Stimulated activated CD8-positive, alpha-beta memory T cell treated with anti-CD3 and anti-CD28 coated beads, Interleukin-4, amount 100 ng/mL, for 4 hours (primary cell): ENCODE measurements at places on chromosomes 7 and 10.

GRCh38 chr7:149595541-149595940 is 97.9 kb upstream of the ZNF746 start:
- DNase-seq = no peak

- DNase-seq = no peak
Observed at GRCh38 chr7:33632322-33632721, 273.0 kb upstream of the BMPER start.

DNA sequence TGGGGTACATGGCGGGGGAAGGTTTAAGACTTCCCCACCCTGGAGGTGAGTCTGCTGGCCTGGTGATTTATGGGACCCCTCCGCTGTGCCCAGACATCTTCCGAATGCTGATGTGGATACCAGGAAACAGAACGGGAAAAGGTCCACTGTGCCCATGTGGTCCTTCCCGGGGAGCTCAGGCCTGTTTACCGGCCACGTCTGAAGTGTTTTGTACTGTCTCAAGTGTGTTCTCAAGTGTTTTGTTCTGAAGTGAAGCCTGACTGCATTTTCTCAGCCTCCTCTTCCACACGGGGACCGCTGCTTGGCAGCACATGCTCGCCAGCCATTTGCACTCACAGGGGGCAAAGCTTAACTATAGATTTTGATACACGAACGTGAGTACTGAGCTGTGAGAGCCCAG is 127.2 kb downstream of the TEX36 start:
- no peak for DNase-seq

DNA sequence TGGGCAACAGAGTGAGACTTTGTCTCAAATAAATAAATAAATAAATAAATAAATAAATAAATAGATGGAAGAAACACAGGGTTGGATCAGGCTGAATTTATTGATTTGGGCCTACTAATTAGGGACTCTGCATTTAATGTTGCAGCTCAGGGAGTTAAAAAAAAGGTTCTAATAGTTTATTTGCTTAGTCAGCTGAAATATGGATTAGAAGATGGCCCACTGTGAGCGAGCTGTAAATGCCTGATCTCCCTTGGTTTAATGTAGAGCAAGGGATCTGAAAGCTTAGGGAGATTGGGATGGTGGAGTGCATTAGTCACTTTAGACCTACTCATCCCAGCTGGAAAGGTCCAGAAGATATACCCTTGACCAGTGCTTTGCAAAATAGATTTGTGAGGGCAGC is 25.1 kb upstream of the PDIA4 start:
- no peak for DNase-seq

DNA sequence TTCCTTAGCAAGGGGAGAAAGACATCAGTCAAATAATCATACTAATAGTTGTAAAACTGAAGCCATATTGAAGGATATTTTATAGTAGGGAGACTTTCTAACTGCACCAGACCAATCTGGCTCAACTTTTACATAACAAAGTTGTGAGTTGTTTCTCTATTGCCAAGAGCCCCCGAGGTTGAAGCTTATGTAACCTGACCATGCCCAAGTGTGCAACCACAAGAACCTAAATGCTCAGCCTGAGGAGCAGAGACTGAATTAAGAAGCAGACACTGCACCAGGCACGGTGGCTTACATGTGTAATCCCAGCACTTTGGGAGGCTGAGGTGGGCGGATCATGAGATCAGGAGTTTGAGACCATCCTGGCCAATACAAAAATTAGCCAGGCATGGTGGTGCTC is 77.3 kb upstream of the ARMC3 start:
- DNase-seq = no peak

DNA sequence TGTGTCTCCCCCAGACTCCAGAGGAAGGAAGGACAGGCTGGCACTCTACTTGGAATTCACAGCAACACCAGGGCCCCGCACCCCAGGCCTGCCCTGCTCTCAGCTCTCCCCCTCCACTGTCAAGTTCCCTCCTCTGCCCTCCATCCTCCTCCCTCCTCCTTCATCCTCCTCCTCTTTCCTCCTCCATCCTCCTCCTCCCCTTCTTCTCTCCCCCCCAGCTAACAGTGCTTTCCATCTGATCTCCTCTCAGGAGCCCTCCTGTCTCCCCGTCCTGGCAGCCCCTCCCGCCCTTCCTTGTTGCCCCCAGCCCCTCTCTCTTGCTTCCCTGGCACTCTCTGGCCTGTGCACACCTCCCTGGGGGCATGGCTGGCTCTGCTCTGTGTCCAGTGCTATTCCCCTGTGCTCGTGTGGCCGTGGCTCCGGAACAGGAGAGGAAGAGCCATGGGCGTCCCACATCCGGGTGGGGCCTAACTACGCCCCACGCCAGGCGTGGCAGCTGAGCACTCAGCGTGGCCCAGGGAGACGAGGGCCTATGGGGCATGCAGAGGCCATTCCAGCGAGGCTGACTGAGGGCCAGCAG is 64.2 kb downstream of the PWWP2B start:
- no peak for DNase-seq

DNA sequence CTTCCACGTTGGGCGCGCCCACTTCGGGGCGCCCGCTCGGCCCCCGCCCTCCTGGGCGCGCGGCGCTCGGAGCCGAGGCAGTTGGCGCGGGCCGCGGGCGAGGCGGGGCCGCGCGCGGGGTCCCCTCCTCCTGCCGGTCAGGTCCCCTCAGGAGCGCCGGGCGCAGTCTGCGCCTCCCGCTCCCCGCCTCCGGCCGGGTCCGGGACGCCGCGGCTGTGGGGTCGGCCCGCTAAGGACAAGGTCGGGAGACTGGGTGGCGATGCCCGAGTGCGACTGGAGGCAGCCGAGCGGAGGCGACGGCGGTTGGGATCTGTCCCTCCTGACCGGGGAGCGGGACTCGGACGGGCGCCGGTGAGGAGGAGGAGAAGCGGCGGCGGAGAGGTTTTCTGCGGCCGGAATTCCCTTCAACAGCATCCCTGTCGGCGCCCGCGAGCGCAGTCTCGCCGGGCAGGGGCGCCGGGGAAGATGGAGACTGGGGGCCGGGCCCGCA is at the start of gene ATRNL1:
Gene ATRNL1 (plus strand): TSS at position 80 of the 490 bp plus-strand sequence. CDS start 386 bp downstream, at position 466.
- DNase-seq = no peak

GRCh38 chr10:2891073-2891769 is 176.1 kb upstream of the PFKP start:
- DNase-seq = no peak

DNA sequence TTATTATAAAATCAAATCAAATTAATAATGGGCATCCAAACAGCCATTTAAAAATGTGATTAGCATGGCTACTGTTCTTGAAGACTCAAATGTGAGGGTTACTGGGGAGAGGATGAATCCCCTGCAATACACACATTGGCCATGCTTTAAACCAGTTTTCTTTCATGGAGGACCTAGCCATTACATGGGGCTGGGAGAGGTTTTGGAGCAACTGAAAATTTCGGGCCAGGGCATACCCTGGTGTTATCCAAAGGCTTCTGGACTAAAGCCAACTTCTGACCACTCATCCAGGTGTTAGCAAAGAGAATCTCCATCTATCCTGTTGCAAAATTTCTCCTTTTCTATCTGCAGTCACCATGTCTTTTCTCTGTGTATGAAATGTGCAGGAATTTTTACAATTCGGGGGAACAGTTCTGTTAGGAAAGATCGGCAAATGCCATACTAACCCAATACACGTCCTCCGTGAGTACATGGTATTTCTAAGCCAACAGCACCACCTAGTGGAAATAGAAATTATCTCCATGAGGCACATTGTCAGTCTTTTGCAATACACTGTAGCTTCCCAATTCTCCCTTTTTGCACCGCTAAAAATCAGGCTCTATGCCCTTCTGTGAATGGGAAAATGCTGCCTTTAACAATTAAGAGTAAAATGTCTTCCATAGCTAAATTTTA is 47.0 kb upstream of the ZNF107 start:
- no peak for DNase-seq

DNA sequence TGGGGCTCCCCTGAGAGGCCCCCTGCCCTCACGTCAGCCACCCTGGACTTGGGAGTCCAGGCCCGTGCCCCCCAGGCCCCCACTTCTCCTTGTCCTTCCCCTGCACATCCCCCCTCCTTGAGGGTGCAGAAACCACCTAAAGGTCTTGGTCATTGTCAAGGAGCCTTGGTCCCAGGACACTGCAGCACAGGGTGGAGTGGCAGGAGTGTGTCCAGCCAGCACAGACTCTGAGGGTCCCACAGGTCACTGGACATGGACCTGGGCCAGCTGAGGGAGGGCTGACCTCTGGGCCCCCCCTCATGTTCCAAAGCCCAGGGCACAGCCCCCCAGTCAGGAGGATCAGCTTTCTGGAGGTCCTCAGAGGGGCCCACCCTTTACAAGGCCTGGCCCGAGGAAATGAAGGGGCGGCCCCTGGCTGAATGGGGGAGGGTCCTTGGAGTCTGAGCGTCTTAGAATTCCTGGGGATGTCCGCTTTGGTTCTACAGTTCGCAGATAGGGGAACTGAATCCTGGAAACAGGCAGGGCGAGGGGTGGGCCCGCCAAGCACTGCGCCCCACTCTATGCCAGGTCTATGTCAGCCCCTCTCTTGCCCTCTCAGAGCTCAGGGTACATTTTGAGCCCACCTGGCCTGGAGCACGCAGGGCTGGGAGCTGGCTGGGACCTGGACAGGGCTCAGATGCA is 54.0 kb downstream of the PWWP2B start:
- no peak for DNase-seq

DNA sequence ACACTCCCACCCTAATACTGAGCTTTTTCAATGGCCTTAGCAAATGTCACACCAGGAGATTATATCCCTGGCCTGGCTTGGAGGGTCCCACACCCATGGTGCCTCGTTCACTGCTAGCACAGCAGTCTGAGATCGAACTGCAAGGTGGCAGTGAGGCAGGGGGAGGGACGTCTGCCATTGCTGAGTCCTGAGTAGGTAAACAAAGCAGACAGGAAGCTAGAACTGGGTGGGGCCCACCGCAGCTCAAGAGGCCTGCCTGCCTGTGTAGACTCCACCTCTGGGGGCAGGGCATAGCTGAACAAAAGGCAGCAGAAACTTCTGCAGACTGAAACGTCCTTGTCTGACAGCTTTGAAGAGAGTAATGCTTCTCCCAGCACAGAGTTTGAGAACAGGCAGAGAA is 338.9 kb upstream of the MBL2 start:
- no peak for DNase-seq

GRCh38 chr7:43686991-43687390 is 42.3 kb downstream of the COA1 start:
- DNase-seq = no peak

DNA sequence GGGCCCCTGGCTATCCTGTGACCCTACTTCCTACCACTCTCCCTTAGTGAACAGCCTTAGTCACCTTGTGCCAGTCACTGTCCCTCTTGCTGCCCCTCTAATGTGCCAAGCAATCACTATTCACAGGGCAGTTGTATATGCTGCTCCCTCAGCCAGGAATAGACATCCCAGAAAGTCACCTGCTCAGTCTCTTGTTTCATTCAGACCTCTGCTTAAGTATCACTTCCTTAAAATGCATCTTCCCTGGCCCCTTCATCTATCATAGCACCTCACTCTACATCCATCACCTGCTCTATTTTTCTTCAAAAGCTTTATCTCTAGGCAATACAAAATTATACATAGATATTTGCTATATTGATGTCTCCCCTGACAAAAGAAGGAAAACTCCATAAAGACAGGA is 328.4 kb upstream of the NFE2L3 start:
- no peak for DNase-seq

- DNase-seq = no peak
Observed at GRCh38 chr10:85429126-85429525, 937.5 kb downstream of the GRID1 start.

DNA sequence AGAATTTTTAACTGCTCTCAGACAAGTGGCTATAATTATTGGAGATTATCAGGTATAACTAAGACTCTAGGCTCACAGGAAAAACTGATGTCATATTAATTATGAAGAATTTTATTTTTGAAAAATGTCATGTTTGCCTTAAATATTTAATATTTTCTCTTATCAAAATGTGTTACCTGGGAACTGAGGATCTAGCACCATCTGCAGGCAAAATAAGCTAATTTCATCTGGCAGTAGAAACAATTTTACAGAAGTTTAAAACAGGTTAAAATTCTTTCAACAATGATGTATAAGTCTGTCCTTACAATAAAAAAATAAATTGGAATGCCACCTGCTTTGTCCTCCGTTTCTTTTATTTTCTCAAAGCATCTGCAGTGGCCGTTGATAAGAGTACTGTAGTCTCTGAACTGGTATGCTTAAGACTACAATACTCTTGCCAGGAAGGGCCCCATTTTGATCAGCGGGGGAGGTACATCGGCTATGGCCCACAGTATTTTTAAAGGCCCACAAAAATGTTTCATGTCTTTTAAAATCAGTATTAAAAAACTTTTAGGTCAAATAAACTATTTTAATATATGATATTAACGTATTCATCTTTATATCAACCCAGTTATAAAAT is 81.3 kb downstream of the VWDE start:
- no peak for DNase-seq

GRCh38 chr10:80532571-80532970 is 5.1 kb upstream of the SH2D4B start:
- no peak for DNase-seq
